Stimulated activated CD8-positive, alpha-beta memory T cell treated with anti-CD3 and anti-CD28 coated beads, Interleukin-4, amount 100 ng/mL, for 4 hours (primary cell): ENCODE measurements at places on chromosomes 11 and 22.

- DNase-seq, result no peak
Measured at GRCh38 chr11:122920579-122920978, 38.0 kb downstream of the JHY start.

- no peak for DNase-seq
Measured at GRCh38 chr11:116792869-116793771, 1.4 kb upstream of the APOA5 start.

DNA sequence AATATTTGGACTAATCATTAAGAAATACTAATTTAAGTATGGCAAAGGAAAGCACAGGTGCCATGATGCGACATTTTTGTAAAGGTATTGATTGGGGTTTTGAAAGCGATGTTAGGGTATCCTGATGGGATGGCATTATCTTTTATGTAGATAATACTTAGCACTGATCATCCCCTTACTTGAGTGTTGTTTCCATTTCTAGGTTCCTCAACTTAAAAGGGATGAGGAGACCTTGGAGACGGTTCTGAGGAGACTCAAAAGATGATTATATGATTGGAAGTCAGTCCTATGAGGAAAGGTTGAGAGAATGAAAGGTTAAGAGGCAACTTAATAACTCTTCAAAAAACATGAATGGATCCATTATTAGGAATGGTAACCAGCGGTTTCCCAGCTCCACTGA, 11.1 kb downstream of the KMT2A start:
- DNase-seq, result no peak

DNA sequence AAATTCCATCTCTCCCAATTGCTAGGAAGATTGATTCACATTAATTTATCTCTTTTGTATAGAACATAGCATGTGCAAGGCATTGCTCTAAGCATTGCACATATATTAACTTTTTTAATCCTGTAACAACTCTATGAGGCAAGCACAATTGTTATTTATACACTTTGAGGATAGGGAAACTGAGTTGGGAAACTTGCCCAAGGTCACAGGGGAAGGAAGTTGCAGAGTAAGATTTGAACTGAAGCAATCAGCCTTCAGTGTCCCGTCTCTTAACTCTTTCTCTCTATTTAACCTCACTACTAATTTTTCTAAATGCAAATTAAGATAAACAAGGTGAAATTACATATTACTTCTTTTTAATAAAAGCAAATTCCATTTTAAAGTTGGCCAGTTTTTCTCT, 22.2 kb downstream of the OR56B4 start:
- DNase-seq, result no peak

DNA sequence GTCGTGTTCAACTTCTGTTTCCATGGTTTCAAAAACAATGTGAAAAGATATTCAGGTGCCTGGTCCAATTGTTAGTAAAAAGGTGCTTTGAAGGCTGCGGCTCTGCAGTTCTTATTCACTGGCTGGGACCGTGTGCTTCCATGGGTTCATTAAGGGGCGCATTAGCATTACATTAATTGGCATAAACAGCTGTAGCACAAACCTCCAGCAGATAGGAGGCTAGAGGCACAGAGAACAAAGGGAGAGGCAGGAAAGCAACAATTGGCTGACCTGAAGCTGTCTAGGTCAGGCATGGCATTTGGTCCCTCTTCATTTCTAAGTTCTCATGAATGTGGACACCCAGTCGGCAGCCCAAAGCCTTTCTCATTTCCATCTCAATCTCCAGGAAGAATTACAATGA, 16.6 kb downstream of the PAK1 start:
- no peak for DNase-seq

GRCh38 chr22:28759861-28760560, 12.5 kb upstream of the CCDC117 start:
- DNase-seq, result no peak

- DNase-seq, result no peak
Measured at GRCh38 chr11:129740125-129740719, 75.4 kb upstream of the TMEM45B start.

- no peak for DNase-seq
Measured at GRCh38 chr22:30743257-30744020, 48.8 kb downstream of the OSBP2 start.

DNA sequence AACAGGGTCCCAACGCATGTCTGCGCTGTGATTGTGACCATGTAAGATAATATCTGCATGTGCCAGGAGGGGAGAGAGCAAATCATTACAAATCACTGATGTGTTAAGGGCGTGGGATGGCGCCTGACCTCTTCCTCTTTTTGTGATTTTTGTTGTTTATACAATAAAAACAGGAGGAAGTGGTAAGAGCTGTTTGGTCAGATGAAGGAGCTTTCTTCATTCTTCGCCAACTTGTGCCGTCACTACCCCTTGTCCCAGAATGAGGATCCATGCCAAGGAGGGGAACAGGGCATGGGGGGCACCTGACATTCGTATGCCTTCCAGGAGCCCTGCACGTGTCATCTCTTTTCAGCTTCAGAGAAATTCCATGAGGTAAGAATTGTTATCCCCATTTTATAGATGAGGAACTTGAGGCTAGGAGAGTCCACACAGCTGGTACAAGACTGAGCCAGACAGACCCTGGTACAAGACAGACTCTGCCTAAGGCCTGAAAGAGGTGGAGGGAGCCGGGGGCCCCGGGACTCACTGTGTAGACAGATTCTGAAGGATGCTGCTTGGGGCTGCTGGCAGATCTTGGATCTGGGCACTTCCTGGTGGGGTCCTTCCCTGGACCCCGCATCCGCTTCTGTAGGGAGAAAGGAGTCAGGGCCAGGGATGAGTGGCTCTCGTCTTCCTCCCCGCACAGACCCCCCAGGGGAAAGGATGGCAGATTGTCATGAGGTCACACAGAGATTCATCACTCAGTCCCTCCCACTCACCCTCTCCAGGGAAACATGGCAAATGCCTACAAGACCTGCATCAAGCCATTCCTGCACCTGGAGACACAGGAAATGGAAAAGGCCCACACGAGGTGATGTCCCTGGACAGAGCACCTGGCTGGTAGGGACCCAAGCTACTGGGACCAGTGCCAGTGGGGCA, 34.6 kb downstream of the NFAM1 start:
- no peak for DNase-seq

DNA sequence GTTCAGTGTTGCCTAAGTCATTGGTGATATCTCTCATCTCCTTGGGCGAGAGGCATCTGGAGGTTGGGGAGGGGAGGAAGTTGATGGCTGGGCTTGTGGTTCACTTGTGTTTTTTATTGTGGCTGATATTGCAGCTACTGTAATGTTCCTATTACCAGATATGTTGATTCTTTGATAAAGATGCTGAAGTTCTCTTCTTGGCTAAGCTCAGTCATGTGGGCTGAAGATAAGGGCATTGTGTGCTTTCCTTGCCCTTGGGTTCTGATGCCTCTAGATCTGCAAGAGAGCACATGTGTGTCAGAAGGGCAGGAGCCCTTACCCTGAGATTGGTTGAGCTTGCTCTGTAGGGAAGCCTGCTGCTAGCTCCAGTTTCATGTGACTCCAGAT, 12.0 kb downstream of the STX3 start:
- no peak for DNase-seq

- DNase-seq, result no peak
Measured at GRCh38 chr11:67561971-67562619, 21.5 kb upstream of the GSTP1 start.

- DNase-seq, result no peak
Measured at GRCh38 chr11:113419454-113420003, 31.9 kb downstream of the ANKK1 start.

DNA sequence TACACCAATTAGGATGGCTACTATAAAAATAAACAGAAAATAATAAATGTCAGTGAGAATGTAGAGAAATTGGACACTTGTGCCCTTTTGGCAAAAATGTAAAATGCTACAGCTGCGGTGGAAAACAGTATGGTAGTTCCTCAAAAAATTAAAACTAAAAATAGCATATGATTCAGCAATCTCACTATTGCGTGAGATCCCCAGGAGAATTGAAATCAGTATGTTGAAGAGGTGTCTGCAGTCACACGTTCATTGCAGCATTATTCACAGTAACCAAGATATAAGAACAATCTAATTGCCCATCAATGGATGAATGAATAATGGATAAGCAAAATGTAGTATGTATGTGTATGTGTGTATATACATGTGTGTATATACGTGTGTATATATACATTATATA, 6.8 kb downstream of the OR52N2 start:
- no peak for DNase-seq
